ENCODE measurements at places on chromosomes 12 and 14.

GRCh38 chr14:68927956-68928675 is 51.0 kb downstream of the ACTN1 start:
- no peak overlapping the region for H3K27ac ChIP-seq
- H3K27me3 ChIP-seq: no peaks in the 10 kb centered on the region
- H3K4me3 ChIP-seq: no peak overlapping the region
- no peaks in the 10 kb centered on the region for H3K4me1 ChIP-seq

DNA sequence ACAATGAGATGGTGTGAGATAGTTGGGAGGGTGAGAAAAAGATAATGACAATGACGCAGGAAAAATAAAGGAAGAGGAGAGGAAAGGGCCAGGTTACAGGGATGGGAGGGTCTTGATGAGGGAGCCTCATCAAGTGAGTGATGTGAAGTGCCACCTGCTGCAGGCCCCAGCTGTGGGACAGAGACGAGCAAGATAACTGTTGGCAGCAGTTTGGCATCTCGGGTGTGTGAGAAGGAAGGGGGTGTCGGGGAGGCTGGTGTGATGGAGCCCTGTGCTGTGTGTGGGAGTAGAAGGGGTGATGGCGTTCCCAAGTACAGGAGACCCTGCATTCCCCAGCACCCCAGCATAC is 11.4 kb upstream of the TAC3 start:
- no peaks in the 10 kb centered on the region for H3K27me3 ChIP-seq
- no peak for DNase-seq
- no peaks in the 10 kb centered on the region for H3K36me3 ChIP-seq
- no peak overlapping the region for H3K27ac ChIP-seq

DNA sequence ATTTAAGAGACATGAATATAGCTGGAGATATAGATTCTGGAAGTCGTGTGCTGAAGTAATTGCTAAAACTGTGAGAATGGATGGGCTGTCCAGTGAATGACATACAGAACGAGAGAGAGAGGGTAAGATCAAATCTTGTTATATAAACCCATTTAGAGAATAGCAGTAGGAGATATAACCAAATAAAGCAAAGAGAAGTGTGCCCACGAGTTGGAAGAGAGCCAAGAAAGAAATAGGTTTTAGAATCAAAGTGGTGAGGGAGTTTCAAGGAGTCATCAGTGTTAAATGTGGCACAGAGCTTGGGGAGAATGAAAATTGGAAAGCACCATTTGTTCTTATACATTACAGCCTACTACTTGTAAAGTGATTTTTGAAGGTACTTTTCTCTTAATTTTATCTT is 19.2 kb downstream of the TOGARAM1 start:
- H3K27me3 ChIP-seq: no peaks in the 10 kb centered on the region
- DNase-seq: no peak
- H3K36me3 ChIP-seq: no peaks in the 10 kb centered on the region
- H3K4me3 ChIP-seq: no peak overlapping the region
- no peak overlapping the region for H3K27ac ChIP-seq

- H3K27ac ChIP-seq: no peak overlapping the region
- H3K27me3 ChIP-seq: no peaks in the 10 kb centered on the region
- H3K4me3 ChIP-seq: no peak overlapping the region
- peak; percentile 25 for DNase-seq
- no peaks in the 10 kb centered on the region for H3K36me3 ChIP-seq
These were observed 7.3 kb downstream of the PLD4 start for GRCh38 chr14:104931771-104932675.

GRCh38 chr14:95765051-95765450 is 51.1 kb upstream of the TCL1A start:
- H3K36me3 ChIP-seq: no peaks in the 10 kb centered on the region
- H3K27ac ChIP-seq: no peak overlapping the region
